ENCODE measurements at places on chromosomes 1 and 21. TPM values are rescaled to one million over a fixed set of nuclear protein-coding genes. Genes with fewer than 3 reads are reported as not detected.

KCNJ9 gene
- total RNA-seq = not detected

ITLN2 gene
- not detected for total RNA-seq

MAP1LC3C gene
- total RNA-seq = not detected

TTC39A gene
- not detected for total RNA-seq

PTCH2 gene
- total RNA-seq = 1.8 TPM

SFN gene
- 0.66 TPM for total RNA-seq

NVL gene
- total RNA-seq = 32.4 TPM

NBPF10 gene
- total RNA-seq = 4.9 TPM

COL11A1 gene
- total RNA-seq = not detected

SEMA4A gene
- total RNA-seq = 7.0 TPM

CELA2B gene
- total RNA-seq = not detected

ABCA4 gene
- total RNA-seq = 0.48 TPM

CNTN2 gene
- not detected for total RNA-seq

SHE gene
- 0.10 TPM for total RNA-seq

CLCA1 gene
- not detected for total RNA-seq

SPRR2F gene
- total RNA-seq = not detected

KMO gene
- total RNA-seq = not detected

TMEM81 gene
- 2.5 TPM for total RNA-seq

RYR2 gene
- 1.2 TPM for total RNA-seq

ZNF683 gene
- total RNA-seq = 19.7 TPM

SETD4 gene
- total RNA-seq = 22.5 TPM

GBP7 gene
- not detected for total RNA-seq

Measured in natural killer cell (primary cell).